PC-9 (cell line): ENCODE measurements at places on chromosomes 1 and 21.

DNA sequence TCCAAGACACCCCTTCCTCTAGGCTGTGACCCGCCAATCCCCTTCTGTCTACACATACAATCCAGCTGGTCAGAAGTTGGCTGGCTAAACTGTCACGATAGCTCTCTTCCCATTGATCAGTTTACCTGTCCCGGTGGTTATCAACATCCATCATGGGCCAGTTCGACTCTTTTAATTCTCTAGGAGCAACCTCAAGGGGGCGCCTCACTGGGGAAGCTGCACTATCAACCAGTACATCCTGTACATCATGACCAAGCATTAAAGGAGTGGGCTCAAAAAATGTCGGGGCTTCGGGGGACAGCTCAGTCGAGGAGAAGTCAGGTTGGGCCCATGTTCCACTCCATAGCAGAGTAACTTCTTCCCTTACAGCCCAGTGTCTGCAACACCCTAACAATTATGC lies 53.2 kb upstream of the B3GALNT2 start:
- H3K4me3 ChIP-seq, result no peak overlapping the region
- no peaks in the 10 kb centered on the region for H3K27me3 ChIP-seq
- no peak overlapping the region for H3K27ac ChIP-seq
- no peaks in the 10 kb centered on the region for H3K4me1 ChIP-seq
- no peaks in the 10 kb centered on the region for H3K36me3 ChIP-seq
- no peak for DNase-seq

DNA sequence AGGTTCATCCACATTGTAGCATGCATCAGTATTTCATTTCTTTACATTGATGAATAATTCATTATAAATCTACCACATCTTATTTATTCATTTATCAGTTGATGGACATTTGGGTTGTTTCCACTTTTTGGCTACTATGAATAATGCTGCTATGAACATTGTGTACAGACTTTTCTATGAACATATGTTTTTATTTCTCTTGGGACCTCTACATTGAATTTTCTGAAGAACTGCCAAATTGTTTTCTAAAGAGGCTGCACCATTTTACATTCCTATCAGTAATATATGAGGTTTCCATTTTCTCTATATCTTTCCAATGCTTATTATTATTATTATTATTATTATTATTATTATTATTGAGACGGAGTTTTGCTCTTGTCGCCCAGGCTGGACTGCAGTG lies 81.3 kb upstream of the SELENON start:
- H3K4me1 ChIP-seq, result no peaks in the 10 kb centered on the region
- no peak overlapping the region for H3K4me3 ChIP-seq
- H3K27me3 ChIP-seq, result no peaks in the 10 kb centered on the region
- H3K36me3 ChIP-seq, result no peaks in the 10 kb centered on the region

GRCh38 chr1:183922197-183922596 lies 115.3 kb downstream of the COLGALT2 start:
- H3K4me3 ChIP-seq, result no peak overlapping the region
- no peaks in the 10 kb centered on the region for H3K27me3 ChIP-seq
- H3K36me3 ChIP-seq, result no peaks in the 10 kb centered on the region
- DNase-seq, result no peak
- no peak overlapping the region for H3K27ac ChIP-seq

DNA sequence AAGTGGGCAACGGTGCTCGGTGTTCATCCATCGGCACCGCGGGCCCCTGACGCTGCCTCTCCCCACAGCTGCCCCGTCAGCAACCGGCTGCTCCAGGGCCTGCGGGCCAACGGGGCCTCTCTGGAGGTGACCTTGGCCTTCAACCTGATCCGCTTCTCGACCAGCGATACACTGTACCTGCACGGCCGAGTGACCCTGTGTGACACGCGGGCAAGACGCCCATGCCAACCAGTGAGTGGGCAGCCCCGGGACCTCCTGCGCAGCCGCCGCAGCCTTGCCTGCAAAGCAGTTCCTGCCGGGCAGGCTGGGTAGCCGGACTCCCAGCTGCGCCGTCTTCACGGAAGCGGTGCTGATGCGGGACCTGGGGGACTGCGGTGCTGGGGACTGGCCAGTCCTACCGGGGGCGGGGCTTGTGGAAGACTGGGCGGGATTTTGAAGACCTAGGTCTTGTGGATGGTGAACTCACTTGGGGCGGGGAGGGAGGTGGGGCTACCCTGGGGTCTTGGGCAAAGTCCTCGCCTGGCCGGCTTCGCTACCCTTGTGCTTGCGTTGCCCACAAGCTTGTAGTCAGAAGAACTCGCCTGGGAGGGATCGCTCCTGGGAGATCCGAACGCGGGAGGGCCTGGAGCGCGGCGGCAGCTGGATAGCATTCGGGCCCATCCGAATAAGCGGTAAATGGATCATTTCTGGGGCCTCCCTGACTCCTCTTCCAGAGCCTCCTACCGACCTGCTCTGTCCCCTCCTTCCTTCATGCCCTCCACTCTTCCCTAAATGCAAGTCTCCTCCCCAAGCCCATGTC lies 8.8 kb upstream of the CEP85 start:
- H3K4me3 ChIP-seq, result no peak overlapping the region
- no peaks in the 10 kb centered on the region for H3K4me1 ChIP-seq
- DNase-seq, result no peak
- no peaks in the 10 kb centered on the region for H3K27me3 ChIP-seq
- no peaks in the 10 kb centered on the region for H3K36me3 ChIP-seq

DNA sequence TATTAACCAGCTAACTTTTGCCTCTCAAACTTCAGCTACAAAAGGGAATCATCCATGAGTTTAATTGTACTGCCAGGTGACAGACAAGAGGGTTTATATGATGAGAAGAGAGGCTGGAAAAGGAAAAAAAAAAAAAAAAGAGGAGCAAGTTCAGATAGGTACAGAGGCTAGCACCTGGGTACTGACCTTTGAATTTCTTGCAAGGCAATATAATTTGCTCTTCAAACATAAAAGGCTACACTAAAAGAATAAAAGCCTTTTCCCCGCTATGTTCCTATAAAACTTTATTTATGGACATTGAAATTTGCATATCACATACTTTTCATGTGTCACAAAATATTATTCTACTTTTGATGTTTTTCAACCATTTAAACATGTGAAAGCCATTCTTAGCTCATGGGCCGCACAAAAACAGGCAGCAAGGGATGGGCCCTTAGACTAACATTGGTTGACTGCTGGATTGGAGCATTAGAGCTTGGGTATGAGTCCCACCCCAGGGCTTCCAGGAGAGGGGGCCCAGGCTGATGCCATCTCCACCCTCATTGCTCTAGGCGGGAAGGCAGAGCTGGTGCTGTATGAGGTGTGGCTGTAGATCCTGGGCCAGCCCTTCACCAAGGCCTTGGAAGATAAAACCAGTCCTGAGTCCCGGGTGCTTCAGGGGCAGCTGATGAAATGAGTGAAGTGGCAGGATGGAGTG lies 44.3 kb downstream of the ATP1B1 start:
- H3K4me1 ChIP-seq, result peaks cover 8% of the 10 kb centered on the region; the same call in 1 of the 2 replicates
- no peak overlapping the region for H3K4me3 ChIP-seq
- no peak for DNase-seq
- H3K36me3 ChIP-seq, result no peaks in the 10 kb centered on the region
